Activated CD8-positive, alpha-beta memory T cell treated with anti-CD3 and anti-CD28 coated beads for 36 hours (primary cell): ENCODE measurements at places on chromosomes 3 and 15. TPM values are rescaled to one million over a fixed set of nuclear protein-coding genes. Genes with fewer than 3 reads are reported as not detected.

CELF6 gene
- total RNA-seq: 0.42 TPM

CCR8 gene
- 2.5 TPM for total RNA-seq

FOXL2NB gene
- not detected for total RNA-seq

FEM1B gene
- 37.6 TPM for total RNA-seq

ALDH1A3 gene
- not detected for total RNA-seq

ALG1L2 gene
- 0.82 TPM for total RNA-seq

NKIRAS1 gene
- total RNA-seq: 6.1 TPM

SERPINI2 gene
- total RNA-seq: not detected

CLDN18 gene
- total RNA-seq: not detected

SAMD7 gene
- not detected for total RNA-seq

GP5 gene
- total RNA-seq: 0.31 TPM

PLSCR5 gene
- total RNA-seq: not detected

GABRA5 gene
- total RNA-seq: not detected

AADACL2 gene
- not detected for total RNA-seq

GOLGA8T gene
- total RNA-seq: 0.15 TPM

KLHL6 gene
- total RNA-seq: 34.6 TPM

GOLGA6L7 gene
- not detected for total RNA-seq

IL5RA gene
- total RNA-seq: 0.34 TPM

ESYT3 gene
- total RNA-seq: 0.13 TPM

C2CD4A gene
- total RNA-seq: 0.27 TPM

NR1I2 gene
- 0.55 TPM for total RNA-seq
